ENCODE measurements at places on chromosomes 12 and 14.

- DNase-seq, result peak; percentile 48
Measured at GRCh38 chr12:92362785-92363184, 217.1 kb upstream of the BTG1 start.

- no peak for DNase-seq
Measured at GRCh38 chr12:31388713-31389112, 62.8 kb upstream of the SINHCAF start.

DNA sequence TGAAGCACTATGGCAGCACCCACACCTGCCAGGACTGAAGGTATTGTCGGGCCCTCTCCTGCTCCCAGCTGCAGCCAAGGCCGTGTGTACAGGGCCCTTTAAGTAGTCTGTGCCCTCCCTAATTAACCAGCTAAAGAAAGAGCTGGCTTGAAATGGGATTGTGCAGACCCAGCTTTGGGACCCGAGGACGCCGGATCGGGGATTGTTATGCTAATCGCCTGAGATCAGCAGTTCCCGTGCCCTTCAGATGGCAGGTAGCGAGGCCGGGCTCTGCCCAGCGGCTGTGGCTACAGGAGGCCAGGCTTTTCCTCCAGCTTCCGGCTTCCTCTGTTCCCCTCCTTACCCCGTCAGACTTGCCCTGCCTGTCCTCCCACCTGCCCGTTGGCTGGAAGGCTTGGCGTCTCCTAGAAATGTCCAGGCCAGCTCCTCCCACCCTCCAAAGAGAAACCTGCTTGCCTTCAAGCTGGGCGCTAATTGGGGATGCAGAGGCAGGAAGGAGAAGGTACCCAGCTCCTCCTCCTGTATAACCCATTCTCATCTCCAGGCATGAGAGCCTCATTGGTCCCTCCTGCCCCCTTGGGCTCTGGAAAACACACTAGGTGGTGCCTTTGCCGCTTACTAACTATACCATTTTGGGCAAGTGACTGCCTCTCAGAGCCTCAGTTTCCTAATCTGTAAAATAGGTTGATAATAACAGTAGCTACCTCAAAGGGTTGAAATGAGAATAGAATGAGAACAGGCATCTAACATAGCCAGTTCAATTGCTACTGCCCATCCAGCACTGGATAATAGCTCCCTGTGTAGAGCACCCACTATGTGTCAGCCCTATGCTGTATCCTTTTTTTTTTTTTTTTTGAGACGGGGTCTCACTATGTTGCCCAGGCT, 25.8 kb upstream of the MSI1 start:
- no peak for DNase-seq

DNA sequence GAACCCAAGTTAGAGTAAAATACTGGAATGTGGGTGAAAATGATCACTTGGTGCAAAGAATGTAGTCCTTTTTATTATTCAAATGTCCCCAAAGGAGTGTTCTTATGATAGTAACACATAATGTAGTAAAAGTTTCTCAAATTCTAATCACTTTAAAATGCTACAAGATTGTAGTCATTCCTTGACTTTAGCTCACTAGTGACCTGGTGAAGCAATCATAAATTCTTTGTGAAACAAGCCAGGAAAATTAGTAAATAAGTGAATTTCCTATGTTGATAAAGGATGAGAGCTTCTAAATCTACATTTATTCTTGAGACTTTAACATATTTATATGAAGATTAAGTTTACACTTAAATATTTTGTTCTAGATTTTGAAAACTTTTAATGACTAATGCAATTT, 30.7 kb upstream of the SLC17A8 start:
- no peak for DNase-seq

GRCh38 chr14:73153272-73153671, 17.0 kb downstream of the PSEN1 start:
- no peak for DNase-seq

GRCh38 chr12:106955377-106956047, at the start of gene TMEM263:
TMEM263 (plus strand) TSS chr12:106955907; CDS start chr12:106967117, 11,210 bp downstream.
- peak; percentile 83 for DNase-seq

- no peak for DNase-seq
Measured at GRCh38 chr14:89243741-89244140, 173.3 kb downstream of the FOXN3 start.

GRCh38 chr12:120956579-120957300, 21.6 kb upstream of the HNF1A start:
- DNase-seq, result no peak

- no peak for DNase-seq
Measured at GRCh38 chr12:52874573-52875435, 26.0 kb upstream of the KRT78 start.

- DNase-seq, result no peak
Measured at GRCh38 chr14:50447461-50447860, 50.8 kb upstream of the CDKL1 start.

GRCh38 chr12:110307372-110307771, 26.3 kb downstream of the ATP2A2 start:
- no peak for DNase-seq

DNA sequence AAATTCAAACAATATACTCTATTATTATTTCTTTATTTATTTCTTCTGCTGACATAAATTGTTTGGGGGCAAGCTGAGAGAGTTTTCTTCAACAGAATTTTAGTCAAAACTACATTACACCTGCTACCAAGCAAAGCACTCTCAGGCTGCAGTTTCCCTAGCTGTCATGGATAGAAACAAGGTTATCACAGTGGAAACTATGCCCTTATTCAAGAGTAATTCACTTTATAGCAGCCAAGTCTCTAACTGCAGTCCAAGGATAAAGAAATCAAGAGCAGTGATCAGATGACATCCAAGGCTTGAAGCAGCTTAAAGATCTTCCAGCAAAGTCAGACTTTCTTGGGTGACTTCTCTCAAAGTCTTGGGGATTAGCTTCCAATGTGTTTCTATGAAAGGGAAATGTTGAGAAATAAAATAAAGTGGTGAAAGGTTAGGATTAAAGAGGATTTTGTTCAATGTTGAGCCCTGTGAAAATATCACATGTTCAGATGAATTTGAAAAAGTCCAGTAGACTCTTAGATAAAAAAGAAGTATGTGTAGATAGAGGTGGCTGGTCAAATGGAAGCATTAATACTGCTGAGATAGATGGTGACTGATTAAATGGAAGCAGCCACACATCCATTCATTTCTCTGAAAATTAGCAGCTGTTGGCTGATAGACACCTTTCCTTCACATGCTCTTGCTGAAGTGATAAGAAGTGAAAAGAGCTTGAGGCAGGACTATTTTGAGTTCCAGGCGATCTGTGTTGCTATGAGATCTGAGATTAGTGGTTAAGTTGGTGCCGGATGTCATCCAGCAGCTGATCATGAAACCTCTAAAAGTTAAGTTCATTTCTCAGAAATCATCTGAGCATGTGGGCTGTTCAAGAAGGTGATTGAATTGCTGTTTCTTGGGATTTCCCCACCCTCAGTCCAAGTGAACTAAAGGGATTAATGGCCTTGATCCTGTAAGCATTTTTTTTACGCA, 257.8 kb upstream of the BTG1 start:
- DNase-seq, result peak; percentile 22

- DNase-seq, result no peak
Measured at GRCh38 chr14:56794088-56794556, 16.2 kb downstream of the OTX2 start.

DNA sequence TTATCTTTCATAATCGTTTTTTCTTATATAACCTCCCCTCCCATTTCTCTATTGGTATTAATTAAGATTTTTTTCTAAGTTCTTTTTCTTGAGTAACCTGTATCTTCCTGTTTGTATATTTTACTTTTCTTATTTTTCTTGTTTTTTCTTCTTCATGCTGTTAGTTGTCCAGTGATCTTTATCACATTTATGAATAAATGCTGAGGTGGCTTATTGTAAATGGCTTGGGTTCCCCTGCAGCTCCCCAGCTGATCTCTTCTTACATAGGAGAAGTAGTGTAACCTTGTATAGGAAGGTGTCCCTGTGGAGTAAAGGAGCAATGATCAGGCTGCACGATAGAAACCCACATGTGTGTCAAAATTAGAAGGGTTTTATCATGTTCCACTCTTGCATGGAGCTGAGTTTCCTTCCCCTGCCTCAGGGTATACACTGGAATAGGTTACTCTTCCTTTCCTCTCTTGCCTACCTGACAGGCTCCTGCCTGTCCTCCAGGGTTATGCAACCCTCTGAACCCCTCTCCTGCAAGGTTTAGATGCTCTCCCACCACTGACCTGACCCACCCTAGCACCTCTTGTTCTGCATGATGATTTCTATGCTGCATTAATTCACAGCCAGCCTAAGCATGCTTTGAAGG, 334.8 kb upstream of the RGS6 start:
- no peak for DNase-seq

DNA sequence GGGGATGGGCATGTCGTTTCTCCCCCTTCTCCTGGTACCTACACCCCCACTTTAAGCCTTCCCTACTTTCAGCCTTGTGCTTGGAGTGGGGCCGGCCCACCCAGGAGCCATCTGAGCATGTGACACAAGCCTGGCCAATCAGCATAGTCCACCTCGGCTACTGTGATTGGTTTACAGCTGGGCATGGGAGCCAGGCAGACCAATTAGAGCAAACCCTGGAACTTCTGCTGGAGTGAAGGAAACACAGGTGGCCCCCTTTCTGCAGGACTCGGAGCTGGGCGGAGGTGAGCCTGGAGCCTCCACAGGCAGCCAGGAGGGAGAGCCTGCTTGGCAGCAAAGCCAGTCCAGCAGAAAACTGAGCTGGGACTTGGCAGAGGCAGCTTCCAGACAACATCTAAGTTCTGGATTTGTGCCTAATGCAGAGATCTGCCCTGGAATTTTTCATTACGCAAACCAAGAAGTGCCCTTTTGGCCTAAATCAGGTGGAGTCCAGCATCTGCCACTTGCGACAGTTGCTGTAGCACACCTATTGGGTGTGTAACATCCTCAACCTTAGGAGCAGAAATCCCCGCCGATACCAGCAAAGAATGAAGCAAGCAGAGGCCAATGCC, 59.5 kb downstream of the SCARB1 start:
- no peak for DNase-seq

DNA sequence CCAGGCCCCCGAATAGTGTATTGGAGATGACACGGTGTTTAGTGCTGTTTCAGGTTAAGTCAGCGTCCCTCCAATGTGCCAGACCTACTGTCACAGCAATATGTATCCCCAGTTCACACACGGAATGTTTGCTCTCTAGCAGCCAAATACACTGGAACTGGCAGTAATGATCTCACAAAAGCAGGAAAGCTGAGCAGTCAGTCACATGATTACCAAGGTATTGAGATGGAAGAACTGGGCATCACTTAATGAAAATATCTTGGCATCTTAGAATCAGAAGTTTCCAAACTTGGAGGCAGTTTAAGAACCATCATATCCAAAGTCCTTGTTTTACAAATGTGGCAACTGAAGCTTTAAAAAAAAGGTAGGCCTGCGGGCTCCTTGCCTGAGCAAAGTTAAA, 23.3 kb downstream of the NINJ2 start:
- DNase-seq, result no peak

DNA sequence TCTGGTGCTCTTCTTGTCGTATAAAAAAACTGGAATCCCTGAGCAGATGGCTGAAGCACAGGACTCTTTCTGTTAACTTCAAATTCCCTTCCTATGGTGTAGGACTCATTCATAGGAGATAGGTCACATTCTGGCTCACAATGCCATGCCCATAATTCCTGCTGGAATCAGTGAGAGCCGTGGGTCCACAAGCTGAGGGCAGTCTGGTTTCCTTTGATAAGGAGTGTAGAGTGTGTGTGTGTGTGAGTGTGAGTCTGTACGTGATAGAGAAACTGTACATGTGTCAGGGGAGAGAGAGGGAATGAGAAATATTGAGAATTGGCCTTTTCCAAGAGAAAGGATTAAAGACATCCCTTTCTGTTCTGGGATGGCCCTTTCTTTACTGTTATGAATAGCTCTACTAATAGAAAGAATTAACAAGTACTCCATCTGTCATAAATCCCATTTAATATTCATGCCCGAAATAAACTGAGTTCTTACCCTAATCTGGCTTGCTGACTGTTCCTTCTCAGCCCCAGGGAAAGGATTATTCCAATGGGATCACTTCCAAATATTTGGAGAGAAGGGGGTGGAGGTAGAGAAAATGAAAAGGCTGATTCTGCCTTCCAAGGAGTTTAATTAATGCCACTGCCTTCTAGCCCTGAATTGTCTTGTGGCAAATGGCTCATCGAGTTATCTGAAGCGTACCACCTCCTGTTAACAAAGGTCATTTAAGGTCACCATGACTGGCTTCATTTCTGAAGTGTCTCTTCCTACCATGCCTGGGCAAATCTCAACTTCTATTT, 79.0 kb downstream of the TMX1 start:
- DNase-seq, result no peak

DNA sequence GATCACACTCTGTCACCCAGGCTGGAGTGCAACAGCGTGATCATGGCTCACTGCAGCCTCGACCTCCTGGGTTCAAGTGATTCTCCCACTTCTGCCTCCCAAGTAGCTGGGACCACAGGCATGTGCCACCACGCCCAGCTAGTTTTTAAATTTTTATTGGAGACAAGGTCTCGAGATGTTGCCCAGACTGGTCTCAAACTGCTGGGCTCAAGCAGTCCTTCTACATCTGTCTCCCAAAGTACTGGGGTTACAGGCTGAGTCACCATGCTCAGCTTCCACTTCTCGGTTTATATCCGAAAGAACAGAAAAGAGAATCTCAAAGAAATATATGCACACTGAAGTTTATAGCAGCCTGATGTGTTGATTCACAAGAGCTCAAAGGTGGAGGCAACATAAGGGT, 107.5 kb downstream of the SCARB1 start:
- no peak for DNase-seq

- peak; percentile 6 for DNase-seq
Measured at GRCh38 chr12:22856178-22856577, 231.2 kb downstream of the ETNK1 start.

GRCh38 chr12:120693848-120694247, 6.9 kb downstream of the MLEC start:
- no peak for DNase-seq

All from RPMI8226 (cell line).